ENCODE measurements at places on chromosomes 5 and 9.

DNA sequence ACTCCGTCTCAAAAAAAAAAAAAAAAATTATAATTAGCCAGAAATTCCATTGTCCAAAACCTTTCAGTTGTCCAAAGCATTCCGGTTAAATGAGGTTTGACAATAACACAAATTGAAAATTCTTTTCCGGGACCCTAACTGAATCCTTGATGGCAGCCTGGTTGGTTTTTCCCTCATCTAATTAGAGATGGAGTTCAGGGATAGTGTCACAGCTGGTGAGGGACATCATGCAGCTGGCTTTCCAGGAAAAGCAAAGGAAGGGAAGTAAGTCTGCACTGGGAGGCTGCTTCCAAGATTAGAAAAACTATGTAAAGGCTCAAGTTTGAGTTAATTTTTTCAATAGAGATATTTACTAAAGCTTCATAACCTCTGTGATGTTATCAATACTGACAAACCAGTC, 195.4 kb downstream of the ADAMTS12 start:
- DNase-seq, result no peak

DNA sequence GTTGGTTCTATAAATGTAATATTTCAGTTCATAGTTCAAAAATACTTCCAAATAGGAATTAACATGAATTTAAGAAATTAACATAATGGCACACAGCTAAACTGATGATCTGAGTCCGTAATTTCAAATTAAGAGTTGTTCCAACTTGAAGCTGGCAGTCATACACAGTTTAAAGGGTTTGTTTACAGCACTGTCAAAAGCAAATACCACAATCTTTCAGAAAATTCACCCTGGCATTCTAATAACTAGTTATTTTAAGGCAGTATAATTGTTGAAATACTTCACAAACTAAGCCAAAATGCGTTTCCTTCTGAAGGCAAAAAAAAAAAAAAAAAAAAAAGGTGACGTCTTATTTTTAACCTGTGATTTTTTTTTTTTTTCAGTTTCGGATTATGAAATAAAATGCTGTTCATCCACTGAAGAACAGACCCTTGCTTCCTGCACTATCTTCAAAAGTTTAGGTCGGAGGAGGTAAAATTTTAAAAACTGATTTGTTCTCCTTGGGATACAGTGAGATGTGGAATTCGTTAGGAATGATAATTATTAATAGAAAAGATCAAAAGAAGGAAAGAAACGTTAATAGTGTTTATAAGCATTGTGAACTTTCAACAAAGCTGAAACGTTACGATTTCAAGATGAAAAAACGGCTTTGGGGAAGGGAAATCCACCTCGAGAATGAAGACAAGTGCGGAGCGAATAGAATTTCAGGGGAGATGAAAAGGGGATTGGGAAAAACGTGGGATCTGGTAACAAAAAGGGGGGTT, 850 bp downstream of the IL6ST start:
- DNase-seq, result no peak

DNA sequence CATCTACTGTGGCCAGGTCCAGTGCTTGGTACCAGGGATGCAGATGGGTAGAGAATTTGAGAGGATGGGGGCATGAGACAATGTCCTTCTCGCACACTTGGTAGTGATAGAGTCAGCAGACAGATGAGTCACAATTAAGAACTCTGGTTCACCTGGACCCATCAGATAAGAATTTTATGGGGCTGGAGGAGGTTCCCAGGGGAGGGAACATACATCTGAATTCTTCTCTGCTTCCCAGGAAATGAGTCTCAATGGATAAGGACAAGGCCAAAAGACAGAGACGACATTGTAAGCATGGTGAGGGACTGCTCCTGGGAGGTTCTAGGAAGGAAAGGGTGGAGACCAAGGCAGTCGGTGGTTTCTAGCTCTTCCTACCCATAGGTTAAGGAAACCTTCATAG, 5.3 kb downstream of the SLC4A9 start:
- DNase-seq, result no peak

DNA sequence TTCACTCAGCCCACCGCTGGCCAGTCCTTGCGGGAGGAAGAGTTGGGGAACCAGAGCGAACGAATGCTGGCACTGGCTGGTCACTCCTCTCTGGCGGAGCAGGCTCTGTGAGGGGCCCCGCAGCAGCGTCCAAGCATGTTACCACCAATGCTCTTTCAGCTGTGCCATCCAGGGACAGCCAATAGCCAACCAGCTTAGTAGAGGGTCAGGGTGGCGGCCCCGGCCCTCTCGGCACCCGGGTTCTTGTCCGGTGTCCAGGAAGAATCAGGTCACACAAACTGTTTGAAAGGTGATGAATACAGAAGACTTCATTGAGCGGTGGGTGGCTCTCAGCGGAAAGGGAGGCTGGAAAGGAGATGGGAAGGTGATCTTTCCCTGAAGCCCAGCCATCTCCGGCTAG, 135.3 kb downstream of the EGFLAM start:
- DNase-seq, result no peak

DNA sequence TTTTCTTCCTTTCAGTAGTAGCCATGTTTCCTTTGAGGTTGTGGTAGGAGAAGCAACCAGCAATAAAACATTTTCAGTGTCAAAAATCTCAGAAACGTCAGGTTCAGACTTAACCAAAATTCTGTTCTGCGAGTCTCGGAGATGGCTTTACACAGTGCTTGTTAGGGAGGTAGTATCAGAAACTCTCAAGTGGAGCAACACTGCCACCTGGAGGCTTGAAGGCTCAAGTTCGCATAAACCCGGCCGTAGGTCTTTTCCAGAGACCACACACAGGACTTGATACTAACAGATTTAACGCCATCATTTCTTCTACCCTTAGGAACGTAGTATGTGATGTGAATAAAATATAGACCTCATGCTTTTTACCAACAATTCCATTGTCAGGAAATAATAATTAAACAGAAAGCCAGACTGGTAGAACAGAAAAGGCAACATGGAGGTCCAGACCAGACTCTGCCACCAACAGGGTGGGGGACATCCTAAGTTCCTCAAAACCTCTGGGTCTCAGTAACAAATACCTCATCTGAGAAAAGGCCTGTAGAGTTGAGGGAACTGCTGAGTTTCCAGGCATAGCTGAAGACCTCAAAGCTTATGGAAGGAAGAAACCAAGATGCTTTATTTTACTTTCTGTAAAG, 8.5 kb downstream of the PTGER4 start:
- DNase-seq, result peak; percentile 88
